ENCODE measurements at places on chromosomes 2 and 18.
A peak's percentile ranks its signal among the peaks of the same experiment; 100 is the strongest.

- no peak for DNase-seq
These were observed 74.2 kb downstream of the CDK15 start for GRCh38 chr2:201880579-201880978.

- no peak for DNase-seq
These were observed 116.0 kb downstream of the DTNB start for GRCh38 chr2:25557179-25558036.

- DNase-seq = no peak
These were observed 108.4 kb upstream of the COPS8 start for GRCh38 chr2:236977063-236977851.

DNA sequence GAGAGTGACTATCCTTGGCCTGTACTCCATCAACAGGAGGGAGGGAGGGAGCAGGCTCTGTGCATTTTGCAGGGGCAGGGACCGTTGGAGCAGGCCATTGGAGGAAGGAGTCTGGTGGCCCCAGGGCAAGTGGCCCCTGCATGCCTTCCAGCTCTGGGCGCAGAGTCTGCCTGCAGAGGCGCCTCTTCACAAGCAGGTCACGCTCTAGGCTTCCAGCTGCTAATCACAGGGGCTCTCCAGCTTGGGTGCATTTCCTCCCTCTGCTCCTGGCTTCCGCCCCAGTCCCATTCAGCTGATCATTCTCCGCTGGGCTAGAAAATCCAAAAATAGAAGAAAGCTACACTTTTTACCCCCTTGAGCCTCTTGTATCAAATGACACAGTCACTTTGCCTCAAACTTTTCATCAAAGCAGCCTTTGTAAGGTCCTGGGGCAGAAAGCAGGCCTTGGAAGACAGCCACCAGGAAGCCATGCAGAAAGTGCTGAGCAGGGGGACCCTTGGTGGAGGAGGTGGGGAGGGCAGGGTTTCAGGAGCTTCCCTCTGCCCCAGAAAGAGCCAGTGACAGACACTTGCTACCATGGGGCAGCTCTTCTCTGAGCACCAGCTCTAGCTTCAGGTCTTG lies 11.3 kb downstream of the TMEM247 start:
- peak; percentile 77 for DNase-seq

DNA sequence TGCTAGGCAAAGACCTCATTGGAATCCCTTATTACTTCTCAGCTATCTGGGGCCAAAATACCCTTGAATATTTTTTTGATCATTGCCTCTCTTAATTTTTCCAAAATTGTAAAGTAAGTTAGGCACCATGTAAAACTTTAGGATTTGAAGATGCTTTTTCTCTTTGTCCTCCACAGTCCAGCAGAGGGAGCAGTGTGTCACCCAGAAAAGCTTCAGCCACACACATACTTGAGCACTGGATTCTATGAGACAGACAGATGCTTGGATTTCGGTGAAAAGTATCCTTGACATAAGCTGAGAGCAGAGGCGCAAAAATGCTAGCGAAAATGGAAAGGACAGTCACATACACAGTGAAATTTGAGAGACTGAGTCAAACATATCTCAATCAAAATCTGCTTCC lies 74.7 kb upstream of the KCNJ3 start:
- no peak for DNase-seq
